ENCODE measurements at places on chromosomes 2 and 18.

DNA sequence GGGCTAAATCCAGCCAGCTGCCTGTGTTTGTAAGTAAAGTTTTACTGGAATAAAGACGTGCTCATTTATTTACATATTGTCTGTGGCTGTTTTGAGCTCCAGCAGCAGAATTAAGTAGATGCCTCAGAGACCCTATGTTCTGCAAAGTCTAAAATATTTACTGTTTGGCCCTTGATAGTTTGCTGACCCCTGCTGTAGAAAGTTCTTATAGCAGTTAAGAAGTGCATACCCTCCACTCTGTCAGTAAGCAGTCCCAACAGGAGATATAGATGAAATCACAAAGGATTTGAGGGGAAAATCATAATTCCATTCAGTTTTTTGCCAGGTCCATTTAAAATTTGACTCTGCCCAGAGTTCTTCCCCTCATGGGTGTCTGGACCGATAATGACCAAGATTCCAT, 50.1 kb upstream of the ITM2C start:
- DNase-seq, result peak; percentile 25

DNA sequence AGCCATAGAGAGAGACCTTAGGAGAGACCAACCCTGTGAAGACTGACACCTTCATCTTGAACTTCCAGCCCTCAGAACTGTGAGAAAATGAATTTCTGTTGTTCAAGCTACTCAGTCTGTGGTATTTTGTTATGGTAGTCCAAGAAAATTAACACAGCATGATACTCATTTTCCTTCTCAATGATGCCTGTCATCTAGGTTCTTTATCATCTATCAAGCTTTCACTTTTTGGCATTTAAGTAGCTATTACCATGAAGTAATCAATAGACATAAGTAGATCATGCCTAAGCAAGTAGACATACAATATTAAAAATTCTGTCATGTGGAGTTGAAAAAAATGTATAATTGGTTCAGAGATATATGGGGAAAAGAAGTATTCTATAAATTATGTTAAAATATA, 444.7 kb downstream of the THSD7B start:
- DNase-seq, result no peak

DNA sequence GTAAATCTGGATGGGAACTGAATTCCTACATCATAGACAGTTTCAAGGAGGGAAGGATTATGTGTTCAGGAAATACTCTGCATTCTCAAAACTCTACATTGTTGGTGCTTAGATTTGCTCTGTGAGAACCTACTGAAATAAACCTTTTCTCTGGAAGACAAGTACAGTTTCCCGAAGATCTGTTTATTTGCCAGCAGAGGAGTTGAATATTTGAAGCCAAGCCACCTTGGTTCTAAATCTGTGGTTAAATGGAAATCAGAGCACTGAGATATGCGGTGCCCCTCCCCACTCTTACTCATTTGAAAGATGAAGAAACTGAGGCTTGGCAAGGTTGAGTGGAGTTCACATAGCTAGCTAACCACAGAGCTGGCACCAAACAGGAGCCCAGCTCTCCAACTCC, 146.3 kb upstream of the CTAGE1 start:
- DNase-seq, result no peak

DNA sequence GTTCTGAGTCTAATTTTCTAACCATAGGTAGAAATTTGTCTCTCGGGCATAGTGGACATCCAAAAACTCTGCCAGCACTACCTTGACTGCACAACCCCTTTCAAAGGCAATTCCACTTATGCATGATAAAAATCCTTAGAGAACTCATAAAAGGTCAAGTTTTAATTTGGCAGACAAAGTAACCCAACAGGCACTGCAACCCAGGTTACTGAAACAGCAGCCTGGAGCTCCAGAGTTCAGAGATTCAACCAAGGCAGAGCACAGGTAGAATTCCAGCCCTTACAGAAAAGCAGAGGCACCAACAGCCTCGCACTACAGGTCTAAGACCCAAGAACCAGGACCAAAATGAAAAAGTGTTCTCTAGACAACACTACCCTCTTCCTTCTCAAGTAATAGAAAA, 1.8 kb downstream of the DTNB start:
- no peak for DNase-seq

DNA sequence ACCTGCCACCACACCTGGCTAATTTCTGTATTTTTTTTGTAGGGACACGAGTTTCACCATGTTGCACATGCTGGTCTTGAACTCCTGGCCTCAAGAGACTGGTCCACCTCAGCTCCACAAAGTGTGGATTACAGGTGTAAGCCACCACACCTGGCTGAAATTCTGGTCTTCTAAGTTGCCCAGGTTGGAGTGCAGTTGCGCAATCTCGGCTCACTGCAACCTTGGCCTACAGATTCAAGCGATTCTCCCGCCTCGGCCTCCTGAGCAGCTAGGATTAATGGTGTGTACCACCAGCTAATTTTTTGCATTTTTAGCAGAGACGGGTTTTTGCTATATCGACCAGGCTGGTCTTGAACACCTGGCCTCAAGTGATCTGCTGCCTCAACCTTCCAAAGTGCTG, 5.6 kb downstream of the POLR2D start:
- no peak for DNase-seq

GRCh38 chr18:31154181-31154580, 8.5 kb downstream of the DSC1 start:
- no peak for DNase-seq

GRCh38 chr2:72892506-72893173, 5.4 kb downstream of the SPR start:
- peak; percentile 61 for DNase-seq

DNA sequence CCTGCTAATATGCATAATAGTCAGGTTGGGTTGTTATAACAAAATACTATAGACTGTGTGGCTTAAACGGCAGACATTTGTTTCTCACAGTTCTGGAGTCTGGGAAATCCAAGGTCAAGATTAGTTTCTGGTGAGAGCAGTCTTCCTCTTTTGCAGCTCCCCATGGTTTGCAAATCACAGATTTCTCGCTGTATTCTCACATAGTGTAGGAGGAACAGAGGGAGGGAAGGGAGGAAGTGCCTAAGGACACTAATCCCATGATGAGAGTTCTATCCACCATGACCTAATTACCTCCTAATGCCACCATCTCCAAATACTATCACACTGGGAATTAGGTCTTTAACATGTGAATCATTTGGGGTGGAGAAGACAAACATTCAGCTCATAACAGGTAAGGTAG, 20.1 kb upstream of the PTH2R start:
- no peak for DNase-seq

DNA sequence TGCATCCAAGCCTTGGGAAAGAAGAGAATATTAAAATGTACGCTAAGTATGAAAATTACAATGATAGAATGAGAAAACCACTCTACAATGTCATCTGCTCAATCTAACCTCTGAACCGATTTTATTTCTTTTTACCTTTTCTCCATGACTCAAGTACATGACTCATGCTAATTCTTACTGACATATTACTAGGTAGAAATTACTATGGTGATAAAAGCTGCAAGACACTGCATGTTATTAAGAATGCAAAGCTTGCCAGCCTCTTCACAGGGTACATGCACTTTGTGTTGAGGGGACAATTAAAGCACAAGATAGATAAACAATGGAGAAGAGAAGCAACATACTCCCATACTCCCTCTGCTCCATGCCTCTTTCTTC, 20.7 kb downstream of the SFT2D3 start:
- no peak for DNase-seq

GRCh38 chr18:50578651-50579050, 18.8 kb downstream of the MAPK4 start:
- no peak for DNase-seq

DNA sequence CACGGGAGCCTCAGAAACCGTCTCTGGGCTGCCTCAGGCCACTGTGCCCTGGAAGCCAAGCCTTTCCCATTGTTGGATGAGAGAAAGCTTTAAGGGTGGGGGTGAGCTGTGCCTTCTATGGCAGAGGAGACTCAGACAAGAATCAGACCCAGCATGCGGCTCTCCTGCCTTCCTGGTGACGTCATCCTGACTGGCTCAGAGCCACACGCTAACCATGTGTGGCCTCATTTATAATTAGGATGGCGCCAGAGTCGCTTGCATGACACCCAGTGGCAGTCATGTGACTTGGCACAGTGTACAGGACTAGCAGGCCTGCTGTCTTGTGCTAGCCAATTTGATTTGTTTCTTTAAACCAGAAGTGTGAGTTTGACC, 99.1 kb downstream of the SH3BP4 start:
- DNase-seq, result peak; percentile 46

GRCh38 chr2:23588508-23589201, 203.7 kb downstream of the KLHL29 start:
- DNase-seq, result no peak

DNA sequence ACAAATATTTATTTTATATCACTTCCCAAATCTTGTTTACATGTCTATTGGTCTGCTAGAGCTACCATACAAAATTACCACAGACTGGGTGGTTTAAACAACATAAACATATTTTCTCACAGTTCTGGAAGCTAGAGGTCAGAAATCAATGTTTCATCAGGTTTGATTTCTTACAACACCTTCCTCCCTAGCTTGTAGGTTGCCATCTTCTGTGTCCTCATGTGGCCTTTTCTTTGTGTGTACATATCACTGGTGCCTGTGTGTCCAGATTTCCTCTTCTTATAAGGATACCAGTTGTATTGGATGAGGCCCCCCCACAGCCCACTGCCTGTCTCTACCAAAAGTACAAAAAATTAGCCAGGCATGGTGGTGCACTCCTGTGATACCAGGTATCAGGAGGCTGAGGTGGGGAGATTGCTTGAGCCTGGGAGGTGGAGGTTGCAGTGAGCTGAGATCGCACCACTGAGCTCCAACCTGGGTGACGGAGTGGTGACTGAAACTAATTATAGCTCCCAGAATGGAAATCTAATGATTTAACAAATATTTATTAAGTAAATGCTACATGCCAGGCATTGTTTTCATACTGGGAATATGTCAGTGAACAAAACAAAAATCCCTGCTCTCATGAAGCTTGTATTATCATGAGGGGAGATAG, 13.6 kb downstream of the EML4 start:
- no peak for DNase-seq

DNA sequence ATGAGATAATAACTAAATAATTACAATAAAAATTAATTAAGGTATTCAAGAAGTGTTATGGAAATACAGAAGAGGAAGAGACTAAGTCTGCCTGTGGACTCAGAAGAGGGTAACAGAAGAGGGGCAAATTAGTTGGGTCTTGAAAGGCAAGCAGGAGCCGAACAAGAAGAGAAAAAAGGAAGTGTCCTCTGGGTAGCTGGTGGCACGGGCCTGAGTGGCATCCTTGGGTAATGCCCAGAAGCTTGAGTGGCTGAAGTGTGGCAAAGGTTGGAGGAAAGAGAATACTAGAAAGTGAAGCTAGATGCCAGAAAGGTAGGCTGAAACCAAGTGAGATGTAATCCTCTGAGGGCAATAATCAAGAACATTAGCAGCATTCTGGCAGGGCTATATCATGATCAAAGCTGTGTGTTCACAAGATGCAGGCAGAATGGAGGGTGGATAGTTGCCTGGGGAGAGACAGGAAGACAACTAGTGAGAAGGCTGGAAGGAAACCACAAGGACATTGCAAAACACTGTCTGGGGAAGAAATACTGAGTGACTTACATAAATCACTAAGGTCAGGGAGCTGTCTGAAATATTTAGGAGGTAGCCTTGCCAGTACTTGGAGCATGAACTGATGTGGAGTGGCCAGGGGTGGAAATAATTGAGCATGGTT, 16.2 kb downstream of the DOCK10 start:
- DNase-seq, result no peak

- DNase-seq, result no peak
Observed at GRCh38 chr2:98830571-98831145, 99.7 kb upstream of the MGAT4A start.

GRCh38 chr18:47346016-47346415, 94.6 kb upstream of the SKOR2 start:
- no peak for DNase-seq

- no peak for DNase-seq
Observed at GRCh38 chr2:25685741-25686140, 12.4 kb upstream of the DTNB start.

- peak; percentile 49 for DNase-seq
Observed at GRCh38 chr2:172246649-172247048, 143.9 kb upstream of the DLX2 start.

GRCh38 chr2:217825469-217826235, 177.1 kb downstream of the TNS1 start:
- DNase-seq, result no peak

DNA sequence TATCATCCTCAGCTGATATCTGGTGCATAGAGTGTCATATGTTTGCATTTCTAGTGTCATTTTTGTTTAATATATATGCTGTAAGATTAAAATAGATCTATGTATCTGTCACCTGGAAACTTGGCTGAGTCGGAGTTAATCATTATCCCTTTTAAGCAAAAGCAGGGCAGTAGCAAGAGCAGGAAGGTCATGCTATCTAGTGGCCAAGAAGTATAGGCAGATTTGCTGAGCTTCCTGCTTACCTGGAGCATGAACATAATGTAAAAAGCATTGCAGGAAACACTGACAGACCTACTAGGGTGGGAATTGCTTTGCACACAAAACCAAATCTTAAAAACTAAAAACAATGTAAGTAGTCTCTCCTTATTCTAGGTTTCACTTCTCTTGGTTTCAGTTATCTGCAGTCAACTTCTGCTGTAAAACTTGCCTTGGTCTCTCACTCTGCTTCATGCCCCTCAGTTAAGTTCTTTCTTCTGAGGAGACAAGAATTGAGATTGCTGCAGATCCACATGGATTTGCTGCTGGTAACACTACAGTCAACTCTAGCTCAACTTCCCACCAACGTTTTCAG, 295.3 kb downstream of the CDH7 start:
- no peak for DNase-seq

DNA sequence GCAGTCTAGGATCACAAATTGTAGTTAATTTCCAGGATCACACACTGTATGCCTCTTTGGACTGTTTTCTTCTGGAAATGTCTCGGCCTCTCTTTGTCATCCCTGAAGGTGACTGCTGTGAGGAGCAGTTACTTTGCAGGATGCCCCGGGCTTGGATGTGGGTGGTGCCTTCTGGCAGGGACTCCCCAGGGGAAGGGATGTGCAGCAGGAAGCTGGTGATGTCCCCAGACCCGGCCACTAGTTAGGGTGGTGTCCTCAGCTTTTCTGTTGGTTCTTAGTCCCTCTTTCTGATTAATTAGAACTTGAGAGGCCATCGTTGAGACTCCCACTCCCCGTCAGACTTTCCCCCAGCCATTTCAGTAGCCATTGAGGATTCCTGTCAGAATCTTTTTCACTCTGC, 286.6 kb upstream of the HDAC4 start:
- no peak for DNase-seq

DNA sequence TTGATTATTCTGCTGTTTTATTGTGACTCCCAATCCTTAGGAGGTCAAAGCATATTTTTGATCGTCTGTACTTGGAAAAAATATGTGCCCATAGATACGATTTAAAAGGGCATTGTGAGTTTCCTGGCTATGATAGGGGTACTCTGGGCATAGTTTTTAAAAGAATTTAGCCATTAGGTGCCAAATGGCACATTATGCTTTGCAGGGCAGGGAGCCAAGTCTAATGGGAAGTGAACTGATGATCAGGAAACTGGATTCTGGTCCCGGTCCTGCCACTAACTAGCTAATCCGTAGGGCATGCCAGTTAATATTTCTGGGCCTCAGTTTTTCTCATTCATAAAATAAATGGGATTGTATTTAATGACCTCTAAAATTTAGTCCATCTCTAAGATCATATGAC, 189.3 kb downstream of the LTBP1 start:
- no peak for DNase-seq

- DNase-seq, result no peak
Observed at GRCh38 chr2:173929441-173929840, 35.7 kb downstream of the SP3 start.

- DNase-seq, result no peak
Observed at GRCh38 chr2:105803337-105803736, 58.6 kb downstream of the NCK2 start.

GRCh38 chr18:35602193-35602820, 20.8 kb downstream of the GALNT1 start:
- DNase-seq, result no peak

Measured in HepG2 (cell line).